NCI-H1417 treated with DMSO at 0.1 percent for 48 hours (cell line): ENCODE measurements at places on chromosomes 11 and 22.

GRCh38 chr22:46078241-46079092 is 71.9 kb upstream of the PPARA start:
- no peak for DNase-seq

DNA sequence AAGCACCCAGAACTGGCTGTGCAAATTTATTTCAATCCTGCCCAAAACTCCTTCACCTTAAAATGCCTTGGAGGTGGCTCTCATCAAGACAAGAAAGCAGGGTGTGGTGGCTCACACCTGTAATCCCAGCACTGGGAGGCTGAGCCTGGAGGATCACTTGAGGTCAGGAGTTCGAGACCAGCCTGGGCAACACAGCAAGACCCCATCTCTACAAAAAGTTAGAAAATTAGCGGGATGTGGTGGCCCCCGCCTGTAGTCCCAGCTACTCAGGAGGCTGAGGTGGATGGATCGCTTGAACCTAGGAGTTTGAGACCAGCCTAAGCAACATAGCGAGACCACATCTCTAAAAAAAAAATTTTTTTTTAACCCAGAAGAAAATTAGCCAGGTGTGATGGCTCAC is 689 bp upstream of the RAB39A start:
- DNase-seq = no peak

DNA sequence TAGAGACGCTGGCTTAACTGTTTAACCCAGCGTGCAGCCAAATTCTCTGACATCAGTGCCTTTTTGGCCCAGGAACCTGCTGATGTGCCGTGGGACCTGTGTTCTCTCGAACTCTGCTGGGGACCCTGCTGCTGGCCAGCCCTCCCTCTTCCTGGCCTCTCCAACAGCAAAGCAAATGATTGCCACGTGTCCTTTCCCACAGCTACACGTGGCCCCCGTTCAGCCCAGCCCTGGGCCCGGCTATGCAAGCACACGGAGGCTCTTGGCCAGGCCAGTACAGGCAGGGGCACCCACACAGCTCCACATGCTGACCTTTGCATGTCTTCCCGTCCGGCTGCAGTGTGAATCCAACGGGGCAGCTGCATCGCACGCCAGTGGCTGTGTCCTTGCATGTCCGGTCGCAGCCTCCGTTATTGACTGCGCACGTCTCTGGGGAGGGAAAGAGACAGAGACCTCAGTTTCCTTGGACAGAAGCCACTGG is 51.6 kb upstream of the TTLL12 start:
- DNase-seq = no peak

- DNase-seq = no peak
Observed at GRCh38 chr11:72236083-72236697, 7.8 kb downstream of the PHOX2A start.

DNA sequence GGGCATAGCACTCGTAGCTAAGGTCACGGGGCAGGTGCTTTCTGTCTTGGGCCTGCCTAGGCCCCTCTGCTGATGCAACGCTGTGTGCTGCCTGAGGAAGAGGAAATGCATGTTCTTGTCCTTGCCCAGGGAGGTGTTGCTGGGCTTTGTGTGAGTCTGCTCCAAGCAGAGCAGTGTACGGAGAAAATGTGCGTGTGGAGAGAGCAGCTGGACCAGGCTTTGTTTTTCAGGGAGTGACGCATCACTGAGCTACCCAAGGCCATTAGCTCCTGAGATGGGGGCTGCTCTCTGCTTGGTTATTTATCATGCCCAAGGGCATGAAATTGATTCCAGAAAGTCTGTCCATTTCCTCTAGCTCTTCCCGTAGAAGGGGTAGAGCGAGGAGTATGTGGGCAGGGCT is 82.9 kb upstream of the THY1 start:
- no peak for DNase-seq

DNA sequence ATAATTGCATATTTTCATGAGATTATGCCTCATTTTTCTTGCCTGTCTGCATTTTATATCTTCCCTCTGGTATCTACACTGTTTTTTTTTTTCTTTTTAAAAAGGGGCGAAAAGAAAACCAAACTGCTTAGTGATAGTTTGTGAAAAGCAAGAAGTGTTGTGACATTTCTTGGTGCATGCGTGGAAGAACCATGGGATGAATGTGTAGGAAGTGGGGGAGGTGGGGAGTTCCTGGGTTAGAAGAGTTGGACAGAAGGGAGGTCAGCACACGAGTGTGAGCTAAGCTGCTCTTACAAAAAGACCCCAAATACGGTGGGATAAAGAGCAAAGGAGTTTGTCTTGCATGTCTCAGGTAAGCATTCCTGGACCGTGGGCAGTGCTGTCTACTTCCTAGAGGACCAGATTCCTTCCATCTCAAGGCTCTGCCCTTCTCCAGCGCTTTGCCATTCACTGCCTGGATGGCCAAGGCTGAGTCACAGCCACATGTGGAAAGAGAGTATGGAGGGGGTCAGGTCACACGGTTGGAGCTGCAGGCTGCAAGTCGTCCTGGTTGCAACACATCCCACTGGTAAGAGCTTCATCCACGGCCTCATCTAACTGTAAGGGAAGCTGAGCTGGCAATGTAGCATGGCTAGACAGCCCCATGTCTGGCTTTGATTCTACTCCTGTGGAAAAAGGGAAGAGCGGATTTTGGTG is 300.6 kb downstream of the DDX10 start:
- DNase-seq = no peak

GRCh38 chr22:22033803-22034468 is 51.3 kb upstream of the TOP3B start:
- DNase-seq = no peak

DNA sequence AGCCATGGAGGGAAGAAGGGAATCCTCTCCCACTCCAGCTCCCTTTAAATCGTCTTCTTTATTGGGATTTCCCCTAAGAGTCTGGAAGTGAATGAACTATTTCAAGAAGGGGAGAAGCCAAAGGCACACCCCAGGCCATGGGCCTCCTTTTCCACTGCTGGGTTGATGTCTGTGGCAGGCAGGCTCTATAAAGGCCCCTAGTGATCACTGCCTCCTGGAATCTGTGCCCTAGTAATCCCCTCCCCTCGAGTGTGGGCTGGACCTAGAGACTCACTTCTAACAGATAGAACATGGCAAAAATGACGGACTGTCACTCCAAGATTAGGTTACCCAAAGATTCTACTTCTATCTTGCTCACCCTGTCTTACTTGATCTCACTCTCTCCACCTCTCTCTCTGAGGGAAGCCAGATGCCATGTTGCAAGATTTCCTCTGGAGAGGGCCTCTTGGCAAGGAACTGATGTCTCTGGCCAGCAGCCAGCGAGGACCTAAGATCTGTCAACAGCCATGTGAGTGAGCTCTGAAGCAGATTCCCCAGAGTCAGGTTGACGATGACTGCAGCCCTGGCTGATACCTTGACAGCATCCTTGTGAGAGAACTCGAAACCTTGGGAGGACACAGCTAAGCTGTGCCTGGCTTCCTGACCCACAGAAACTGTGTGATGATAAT is 444.8 kb downstream of the SOX6 start:
- DNase-seq = no peak

GRCh38 chr11:2825261-2825888 is 60.2 kb downstream of the CDKN1C start:
- no peak for DNase-seq

- DNase-seq = no peak
Observed at GRCh38 chr11:27355575-27356104, 7.4 kb downstream of the CCDC34 start.

DNA sequence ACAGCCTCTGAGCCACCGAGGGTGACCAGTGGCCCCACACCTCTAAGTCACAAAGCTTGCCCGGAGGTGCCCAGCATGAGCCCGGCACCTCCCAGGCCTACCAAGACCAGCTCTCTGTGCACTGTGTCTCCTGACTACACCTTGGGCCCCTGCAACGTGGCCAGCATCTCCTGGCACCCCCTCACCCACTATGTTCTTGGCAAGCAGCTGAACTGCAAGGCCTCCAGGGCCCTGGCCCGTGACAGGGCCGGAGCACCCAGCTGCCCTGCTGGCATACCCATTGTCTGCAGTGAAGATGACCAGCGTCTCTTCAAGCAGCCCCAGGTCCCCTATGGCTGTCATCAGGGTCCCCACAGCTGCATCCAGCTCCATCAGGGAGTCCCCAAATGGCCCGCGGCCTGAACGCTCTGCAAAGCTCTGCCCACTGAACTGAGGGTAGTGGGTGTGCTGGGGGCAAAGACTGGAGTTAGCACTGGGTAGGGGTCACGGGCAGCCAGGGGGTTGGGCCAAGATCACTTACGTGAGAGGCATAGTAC is 1.6 kb downstream of the ARSA start:
- no peak for DNase-seq

DNA sequence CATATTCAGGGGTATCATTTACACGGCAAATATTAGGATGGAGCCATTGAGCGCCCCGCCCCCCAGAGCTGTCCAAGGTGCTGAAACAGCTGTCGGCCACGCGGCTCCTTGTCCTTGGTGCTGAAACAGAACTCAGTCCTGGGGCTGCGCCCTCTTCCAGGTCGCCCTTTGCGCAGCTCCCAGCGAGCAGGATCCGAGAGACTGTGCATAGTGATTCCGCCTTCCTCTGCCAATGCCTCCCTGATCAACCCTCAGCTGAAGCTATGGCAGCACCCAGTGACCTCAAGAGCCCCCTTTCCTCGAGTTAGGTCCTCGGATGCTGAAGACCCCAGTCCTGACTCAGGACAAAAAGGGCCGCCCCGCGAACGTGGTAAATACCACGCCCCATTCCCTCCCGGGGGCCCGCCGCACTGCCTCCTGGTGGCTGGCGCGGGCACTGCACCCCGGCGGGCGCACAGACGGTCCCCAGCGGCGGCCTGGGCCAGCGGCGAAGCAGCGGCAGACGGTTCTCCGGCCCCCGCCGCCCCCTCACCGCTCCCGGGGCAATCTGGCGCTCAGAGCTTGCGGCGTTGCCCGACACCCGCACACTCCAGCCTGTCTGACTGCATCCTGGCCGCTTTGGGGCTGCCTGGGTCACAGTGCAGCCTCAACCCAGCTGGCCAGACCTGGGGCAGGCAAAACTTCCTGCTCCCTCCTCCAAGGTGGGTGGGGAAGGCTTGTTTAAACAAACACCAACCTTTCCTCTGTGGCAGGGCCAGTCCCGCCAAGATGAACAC is 13.4 kb downstream of the SYT7 start:
- no peak for DNase-seq

DNA sequence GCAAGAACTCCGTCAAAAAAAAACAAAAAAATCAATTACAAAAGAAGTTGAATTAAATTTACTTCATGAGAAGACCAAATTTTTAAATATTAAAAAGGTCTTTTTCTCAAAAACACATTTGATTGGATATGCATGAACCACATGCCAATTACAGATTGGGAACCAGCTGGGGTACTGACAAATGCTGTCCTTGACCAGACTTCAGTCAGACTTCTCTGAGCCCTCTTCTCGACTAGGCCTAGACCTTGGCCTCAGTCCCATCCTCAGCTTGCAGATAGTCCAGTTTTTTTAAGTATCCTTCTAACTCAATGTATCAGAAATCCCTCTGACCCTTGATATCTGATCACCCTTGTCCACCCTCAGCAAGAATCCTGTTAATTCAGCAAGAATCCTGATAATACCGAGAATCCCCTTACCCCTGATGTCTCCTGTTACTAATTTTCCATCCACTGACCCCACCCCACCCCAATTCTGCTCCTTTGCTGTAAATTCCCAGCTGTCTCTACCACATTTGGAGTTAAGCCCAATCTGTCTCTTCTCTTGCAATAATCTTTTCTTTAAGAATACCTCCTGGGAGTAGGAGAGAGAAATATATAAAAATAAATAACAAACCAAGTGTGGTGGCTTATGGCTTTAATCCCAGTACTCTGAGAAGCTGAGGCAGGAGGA is 30.9 kb downstream of the OR4D9 start:
- DNase-seq = no peak

- DNase-seq = no peak
Observed at GRCh38 chr11:76067099-76067498, 139.2 kb downstream of the WNT11 start.

GRCh38 chr22:49267996-49268395 is 559.7 kb downstream of the BRD1 start:
- no peak for DNase-seq

DNA sequence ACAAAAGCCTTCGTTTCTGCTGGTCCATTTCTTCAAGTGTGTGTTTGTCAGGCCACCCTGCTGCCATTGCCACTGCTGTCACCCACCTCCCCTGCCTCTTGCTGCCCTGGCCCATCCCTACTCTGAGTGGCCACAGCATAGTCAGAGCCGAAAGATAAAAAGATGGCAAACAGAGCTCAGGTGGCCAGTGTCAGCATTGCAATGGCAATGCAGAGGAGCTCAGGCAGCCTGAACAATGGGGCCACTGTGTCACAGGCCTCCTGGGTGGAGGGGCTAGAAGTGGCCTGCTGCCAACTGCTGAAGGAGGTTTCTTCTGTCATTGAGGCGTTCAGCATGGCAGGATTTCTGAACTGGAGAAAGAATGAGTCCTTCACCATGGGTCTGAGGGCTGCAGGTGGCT is 137.1 kb downstream of the CSNK2A3 start:
- no peak for DNase-seq

DNA sequence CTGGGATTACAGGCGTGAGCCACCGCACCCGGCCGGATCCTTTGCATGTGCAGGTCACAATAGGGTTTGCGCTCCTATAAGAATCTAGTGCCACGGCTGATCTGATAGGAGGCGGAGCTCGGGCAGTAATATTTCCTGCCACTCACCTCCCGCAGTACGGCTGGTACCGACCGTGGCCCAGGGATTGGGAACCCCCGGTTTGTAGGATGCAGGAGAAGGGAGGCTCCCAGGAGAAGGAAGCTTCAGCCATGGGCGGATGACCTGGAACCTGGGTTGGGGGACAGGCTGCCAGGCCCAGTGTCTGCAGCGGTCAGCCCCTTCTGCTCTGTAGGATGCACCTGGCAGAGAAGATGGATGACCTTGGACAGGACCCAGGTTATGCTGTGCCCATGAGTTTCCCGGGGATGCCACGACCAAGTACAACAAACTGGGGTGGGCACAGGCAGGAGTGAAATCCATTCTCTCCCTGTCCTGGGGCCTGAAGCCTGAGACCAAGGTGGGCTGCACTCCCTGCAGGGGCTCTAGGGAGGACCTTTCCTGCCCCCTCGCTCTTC is 818.9 kb downstream of the BRD1 start:
- DNase-seq = no peak

- DNase-seq = no peak
Observed at GRCh38 chr22:49524362-49524761, 303.3 kb downstream of the BRD1 start.

DNA sequence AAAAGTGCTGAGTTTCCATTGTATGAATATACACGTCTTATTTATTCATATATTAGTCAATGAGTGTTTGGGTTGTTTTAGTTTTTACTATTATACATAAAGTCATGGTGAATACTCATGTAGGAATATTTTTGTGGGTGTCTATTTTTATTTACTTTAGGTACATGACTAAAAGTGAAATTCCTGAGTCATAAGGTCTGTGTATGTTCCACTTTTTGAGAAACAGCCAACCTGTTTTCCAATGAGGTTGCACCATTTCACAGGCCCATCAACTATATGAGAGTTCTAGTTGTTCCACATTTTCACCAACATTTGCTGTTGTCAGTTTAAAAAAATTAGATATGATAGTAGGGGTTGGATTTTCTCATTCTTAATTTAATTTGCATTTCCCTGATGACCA is 6.6 kb upstream of the OR6X1 start:
- no peak for DNase-seq

- DNase-seq = no peak
Observed at GRCh38 chr11:106397787-106398501, 320.5 kb downstream of the AASDHPPT start.

GRCh38 chr11:73862986-73863385 is 13.7 kb downstream of the COA4 start:
- no peak for DNase-seq
